Fibroblast of the aortic adventitia (primary cell): ENCODE measurements at places on chromosomes 16 and 17. TPM values are rescaled to one million over a fixed set of nuclear protein-coding genes. Genes with fewer than 3 reads are reported as not detected.

- peak; percentile 62 for DNase-seq
Measured at GRCh38 chr16:86354641-86355513, 155.4 kb upstream of the FOXF1 start.

GRCh38 chr17:59219992-59220327 lies 351 bp upstream of the GDPD1 start:
- DNase-seq = no peak

GRCh38 chr17:60318326-60318725 lies 73.6 kb downstream of the USP32 start:
- no peak for DNase-seq

Gene ZNF597
- total RNA-seq = 2.5 and 2.8 TPM in 2 replicates

- peak; percentile 16 for DNase-seq
Measured at GRCh38 chr17:49210158-49211029, at the start of the genes ABI3 and GNGT2. Gene ABI3 (plus strand): TSS chr17:49210707. CDS start chr17:49210725, 18 bp downstream. Gene GNGT2 (minus strand): TSS chr17:49210574. CDS start chr17:49207422, 3,152 bp downstream.

- peak; percentile 80 for DNase-seq
Measured at GRCh38 chr17:50919321-50920040, 53.3 kb upstream of the TOB1 start.

GRCh38 chr17:46940692-46941404 lies 17.9 kb downstream of the GOSR2 start:
- peak; percentile 75 for DNase-seq

DNA sequence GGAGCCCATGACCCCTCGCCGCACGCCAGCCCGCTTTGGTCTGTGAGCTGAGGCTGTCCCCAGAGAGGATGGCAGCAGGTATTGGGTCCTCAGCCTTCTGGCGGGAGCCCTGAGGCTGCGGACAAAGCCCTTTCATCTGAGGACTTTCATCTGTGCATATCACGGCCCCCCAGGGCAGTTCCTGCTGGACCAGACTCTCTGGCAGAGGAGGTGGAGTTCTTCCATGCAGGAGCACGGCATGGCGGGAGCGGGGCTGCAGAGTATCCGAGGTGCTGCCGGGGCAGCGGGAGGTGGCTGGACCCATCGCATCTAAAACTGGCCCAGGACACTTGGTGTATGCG lies 18.8 kb downstream of the DHX38 start:
- no peak for DNase-seq

DNA sequence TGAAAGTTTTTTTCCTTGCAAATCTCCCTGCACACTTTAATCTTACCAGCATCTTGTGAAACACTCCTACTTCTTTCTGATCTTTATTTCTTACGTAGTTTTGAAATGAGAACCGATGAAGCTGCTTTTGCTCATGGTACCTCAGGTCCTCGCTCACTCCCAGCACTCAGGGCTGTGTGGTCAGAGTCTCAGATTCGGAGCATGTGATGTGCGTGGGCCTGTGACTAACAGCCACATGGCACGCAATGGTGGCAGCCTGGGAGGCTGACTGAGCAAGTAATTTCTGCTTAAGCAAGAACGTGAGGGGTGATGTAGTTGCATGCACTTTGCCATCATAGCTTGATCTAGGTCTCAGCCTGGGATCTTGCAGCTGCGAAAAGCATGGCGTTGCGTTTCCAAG lies 624.3 kb downstream of the MAF start:
- DNase-seq = no peak

GRCh38 chr16:72424757-72425156 lies 252.8 kb upstream of the PMFBP1 start:
- DNase-seq = no peak

GRCh38 chr16:28609631-28610594 lies at the start of gene SULT1A1:
Gene SULT1A1 (minus strand): TSS chr16:28610044. CDS start chr16:28608855, 1,189 bp downstream.
- DNase-seq = peak; percentile 35

GRCh38 chr17:37190493-37190892 lies 185.3 kb upstream of the C17orf78 start:
- DNase-seq = no peak

Gene C17orf58
- 4.9 and 11.7 TPM in 2 replicates for total RNA-seq

GRCh38 chr17:45740553-45741330 lies 43.4 kb upstream of the CRHR1 start:
- DNase-seq = peak; percentile 3

Gene PLCD3
- total RNA-seq = 56.0 and 86.3 TPM in 2 replicates

DNA sequence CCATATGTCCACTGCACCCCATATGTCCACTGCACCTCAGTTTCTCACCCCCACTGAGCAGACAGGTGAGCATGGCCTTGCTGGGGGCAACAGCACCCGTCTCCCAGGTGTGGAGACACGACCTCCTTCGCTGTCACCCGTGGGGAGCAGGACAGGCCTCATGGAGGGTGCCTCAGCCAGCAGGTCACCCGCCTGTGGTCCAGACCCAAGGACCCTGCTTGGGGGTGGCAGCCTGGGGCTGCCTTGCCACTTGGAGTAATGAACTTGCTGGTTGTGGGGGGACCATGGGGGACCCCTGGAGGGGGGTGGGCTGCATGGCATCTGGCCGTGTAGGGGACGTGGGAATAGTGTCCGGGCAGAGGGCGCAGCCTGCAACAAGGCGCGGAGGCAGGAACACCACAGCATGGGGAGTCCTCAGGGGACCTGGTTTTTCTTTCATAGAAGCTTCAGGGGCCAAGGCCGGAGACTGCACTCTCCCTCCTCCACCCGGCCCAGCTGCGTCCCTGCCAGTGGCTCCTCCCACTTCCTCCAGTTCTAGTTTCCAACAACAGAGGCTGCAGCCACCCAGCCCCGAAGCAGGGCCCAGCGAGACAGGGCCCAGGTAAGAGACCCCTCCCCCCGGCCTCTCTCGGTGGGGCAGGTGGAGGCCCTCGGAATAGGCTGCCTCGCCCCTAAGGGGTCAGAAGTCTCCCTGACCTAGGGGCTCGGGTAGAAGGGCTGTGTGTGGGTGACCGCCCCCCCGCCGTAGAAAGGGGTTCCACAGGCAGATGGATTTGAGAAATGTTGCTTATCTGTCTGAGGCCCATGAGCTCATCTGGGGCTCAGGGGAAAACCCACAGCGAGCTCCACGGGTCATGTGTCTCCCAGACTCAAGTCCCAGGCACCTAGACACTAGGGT lies at the start of gene NHLRC4:
TSS of gene NHLRC4 (plus strand) at position 531 of the 898 bp plus-strand sequence. CDS start 1,043 bp downstream, outside the sequence.
- peak; percentile 61 for DNase-seq

Gene TBC1D3K
- total RNA-seq = not detected in 2 replicates

Gene CDH16
- total RNA-seq = not detected in 2 replicates

Gene GRAPL
- not detected in 2 replicates for total RNA-seq

GRCh38 chr17:81043725-81044427 lies 8.9 kb downstream of the BAIAP2 start:
- DNase-seq = peak; percentile 27

DNA sequence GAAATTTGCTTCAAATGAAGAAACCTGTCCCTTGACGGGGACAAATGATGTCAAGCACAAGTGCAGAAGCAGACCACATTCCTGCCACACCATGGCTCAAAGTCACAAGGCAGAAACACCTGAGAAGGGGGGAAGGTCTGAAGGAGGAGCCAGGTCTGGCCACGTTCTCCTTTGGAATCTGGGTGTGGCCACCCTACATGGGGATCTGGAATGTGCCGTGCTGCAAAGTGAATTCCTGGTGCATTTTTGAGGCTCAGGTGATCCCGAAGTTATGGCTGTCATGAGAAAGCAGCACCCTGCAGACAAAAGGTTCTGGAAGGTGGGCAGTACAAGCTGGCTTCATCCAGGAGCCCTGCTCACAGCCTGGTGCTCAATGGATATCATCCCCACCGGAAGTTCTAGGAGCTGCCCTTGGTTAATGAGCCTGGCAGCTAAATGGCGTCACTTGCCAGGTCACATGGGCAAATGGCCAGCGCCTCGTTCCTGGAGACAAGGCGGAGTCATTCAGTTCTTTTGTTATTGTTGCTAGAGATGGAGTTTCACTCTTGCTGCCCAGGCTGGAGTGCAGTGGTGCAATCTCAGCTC lies 20.1 kb upstream of the ADCY9 start:
- DNase-seq = no peak

Gene GRAP
- under 0.01 TPM in 1 of 2 replicates, not detected in the other for total RNA-seq

Gene MYLK3
- under 0.01 TPM in 1 of 2 replicates, not detected in the other for total RNA-seq

- no peak for DNase-seq
Measured at GRCh38 chr16:63473725-63474124, 1437.5 kb upstream of the CDH8 start.

DNA sequence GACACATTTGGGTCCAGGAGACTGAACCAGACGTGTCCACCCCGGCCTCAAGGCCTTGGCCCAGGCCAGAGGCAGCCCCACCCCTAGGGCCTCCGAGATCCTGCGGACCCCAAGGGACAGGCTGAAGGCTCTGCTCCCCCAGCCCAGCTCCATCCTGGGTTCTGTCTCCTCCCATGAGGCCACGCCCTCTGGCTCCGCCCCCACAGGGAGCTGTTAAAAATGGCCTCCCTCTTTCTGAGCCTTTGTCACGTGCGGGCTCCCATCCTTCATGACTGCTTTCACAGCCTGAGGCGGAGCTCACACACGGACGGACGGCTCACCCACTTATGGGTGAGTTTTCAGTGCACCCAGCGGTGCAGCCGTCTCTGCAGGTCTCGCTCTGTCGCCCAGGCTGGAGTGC lies 6.5 kb upstream of the CACNA1H start:
- no peak for DNase-seq

Gene PDILT
- total RNA-seq = not detected in 2 replicates

- no peak for DNase-seq
Measured at GRCh38 chr16:79723583-79724168, 123.1 kb upstream of the MAF start.

DNA sequence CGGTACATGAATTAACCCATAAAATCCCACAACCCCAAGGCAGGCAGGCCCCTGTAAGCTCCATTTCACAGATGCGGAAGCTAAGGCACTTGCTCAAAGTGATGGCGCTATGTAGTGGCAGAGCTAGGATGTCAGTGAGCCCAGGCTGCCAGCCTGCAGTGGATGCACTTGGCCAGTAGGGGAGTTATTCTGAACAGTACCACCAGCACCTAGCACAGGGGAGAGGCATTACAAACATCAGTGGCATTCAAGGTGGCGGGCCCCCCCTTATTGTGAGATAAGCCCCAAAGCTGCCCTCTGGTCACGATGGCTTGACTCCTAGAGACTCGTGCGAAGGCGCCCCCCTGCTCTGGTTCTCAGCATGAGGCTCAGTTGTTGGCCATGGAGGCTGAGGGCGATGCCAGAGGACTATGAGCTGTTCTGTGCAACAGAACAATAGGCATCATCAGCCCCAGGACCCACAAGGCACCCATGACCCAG lies 33.8 kb downstream of the GTF3C1 start:
- DNase-seq = no peak

Gene C17orf100
- total RNA-seq = 0.57 and 0.63 TPM in 2 replicates
